ENCODE measurements at places on chromosomes 16 and 17.

DNA sequence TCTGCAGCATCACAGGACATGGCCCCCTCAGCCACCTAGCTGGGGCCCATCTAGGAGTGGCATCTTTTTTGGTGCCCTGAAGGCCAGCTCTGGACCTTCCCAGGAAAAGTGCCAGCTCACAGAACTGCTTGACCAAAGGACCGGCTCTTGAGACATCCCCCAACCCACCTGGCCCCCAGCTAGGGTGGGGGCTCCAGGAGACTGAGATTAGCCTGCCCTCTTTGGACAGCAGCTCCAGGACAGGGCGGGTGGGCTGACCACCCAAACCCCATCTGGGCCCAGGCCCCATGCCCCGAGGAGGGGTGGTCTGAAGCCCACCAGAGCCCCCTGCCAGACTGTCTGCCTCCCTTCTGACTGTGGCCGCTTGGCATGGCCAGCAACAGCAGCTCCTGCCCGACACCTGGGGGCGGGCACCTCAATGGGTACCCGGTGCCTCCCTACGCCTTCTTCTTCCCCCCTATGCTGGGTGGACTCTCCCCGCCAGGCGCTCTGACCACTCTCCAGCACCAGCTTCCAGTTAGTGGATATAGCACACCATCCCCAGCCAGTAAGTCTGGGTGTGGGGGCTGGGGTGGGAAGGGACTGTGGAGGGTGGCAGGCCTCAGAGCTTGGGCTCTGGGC is 22.0 kb downstream of the RARA start:
- DNase-seq = no peak

GRCh38 chr16:22358000-22358399 is 16.4 kb downstream of the CDR2 start:
- DNase-seq = no peak

DNA sequence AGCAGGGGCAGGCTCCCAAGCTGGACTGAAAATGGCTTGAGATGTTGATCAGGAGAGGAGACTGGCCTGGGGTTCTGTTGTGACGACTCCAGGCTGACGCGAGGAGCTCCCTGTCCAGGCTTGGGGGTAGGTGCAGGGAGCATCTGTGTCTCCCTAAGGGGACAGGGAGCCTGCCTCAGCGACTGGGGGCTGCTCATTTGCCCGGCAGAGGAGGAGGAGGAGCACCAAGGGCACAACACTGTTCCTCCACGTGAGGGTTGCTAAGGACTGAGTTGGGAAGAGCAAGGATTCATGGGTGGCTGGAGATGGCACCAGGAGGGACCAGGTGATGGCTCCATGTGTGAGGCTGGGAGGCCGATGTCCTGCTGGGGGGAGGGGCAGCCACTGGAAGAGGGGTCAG is 53.3 kb downstream of the USP22 start:
- DNase-seq = no peak

GRCh38 chr16:74770831-74771526 is 3.6 kb downstream of the FA2H start:
- no peak for DNase-seq

DNA sequence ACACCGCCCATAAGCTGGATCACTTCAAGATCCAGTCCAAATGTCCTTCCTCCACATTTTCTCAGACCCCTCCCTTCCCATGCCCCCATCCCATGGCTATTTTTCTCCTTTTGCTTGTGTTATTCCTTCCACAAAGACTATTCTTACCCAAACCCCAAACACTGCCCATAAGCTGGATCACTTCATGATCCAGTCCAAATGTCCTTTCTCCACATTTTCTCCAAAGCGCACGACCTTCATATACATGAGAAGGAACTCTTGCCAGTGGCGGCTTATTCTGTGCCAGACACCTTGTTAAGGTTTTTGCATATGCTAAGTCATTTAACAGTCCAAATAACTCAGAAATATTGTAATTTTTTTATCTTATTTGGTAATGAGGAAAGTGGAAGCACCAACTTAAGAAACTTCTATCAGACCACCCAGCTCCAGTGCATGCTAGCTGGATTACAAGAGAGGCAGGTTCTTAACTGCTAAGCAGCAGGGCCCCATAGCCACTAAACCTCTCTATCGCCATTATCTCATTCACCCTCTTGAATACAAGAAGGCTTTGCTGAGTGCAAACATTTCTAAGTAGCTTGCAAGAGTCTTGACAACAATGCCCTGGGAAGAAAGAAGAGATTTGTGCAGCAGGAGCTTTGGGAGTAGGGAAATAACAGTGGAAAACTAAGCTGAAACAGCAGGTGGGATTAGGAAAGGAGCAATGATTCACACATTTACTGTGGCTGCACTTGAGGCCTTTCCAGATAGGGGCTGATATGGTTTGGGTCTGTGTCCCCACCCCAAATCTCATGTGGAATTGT is 428.2 kb upstream of the MAF start:
- DNase-seq = no peak

DNA sequence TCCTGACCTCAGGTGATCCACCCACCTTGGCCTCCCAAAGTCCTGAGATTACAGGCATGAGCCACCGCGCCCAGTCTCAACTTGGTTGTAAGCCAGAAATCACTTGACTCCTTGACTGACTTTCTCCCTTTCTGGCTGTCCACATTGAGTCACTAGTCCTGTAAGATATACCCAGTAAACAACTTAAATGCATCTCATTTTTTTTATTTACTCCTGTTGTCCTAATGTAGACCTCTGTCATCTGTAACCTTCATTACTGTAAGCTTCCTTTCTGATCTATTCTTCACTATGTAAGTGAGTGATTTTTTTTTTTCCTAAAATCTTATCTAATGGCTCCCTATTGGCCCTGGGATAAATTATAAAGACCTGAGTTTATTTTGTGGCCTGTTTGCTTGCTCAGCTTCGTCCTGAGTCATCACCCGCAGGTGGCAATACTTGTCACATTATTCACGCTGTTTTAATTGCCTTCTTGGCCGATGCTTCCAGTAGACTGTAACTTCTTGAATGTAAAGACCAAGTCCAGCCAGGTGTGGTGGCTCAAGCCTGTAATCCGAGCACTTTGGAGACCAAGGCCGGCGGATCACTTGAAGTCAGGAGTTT is 41.0 kb downstream of the PAFAH1B1 start:
- DNase-seq = no peak

- peak; percentile 1 for DNase-seq
Observed at GRCh38 chr17:65495122-65496055, 66.1 kb downstream of the AXIN2 start.

- DNase-seq = no peak
Observed at GRCh38 chr17:82086941-82087906, 10.8 kb downstream of the FASN start.

DNA sequence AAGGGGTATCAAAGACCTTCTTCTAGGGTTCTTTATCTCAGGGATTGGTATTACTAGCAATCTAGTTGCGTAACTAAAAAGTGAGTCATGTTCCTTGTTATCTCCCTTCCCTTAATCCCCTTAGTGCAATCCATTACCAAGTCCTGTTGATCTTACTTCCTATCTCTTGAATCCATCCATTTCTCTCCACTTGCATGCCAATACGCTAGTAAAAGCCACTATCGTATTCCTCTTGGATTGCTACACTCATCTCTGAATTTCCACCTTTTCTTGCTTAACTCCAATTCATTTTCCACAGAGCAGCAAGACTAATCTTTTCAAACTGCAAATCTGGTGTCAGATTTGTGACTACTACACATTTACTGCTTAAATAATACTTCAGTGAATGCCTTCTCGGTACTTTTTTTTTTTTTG is 1.8 kb upstream of the ADAT1 start:
- DNase-seq = no peak

- no peak for DNase-seq
Observed at GRCh38 chr16:3056336-3057180, 8.9 kb upstream of the IL32 start.

DNA sequence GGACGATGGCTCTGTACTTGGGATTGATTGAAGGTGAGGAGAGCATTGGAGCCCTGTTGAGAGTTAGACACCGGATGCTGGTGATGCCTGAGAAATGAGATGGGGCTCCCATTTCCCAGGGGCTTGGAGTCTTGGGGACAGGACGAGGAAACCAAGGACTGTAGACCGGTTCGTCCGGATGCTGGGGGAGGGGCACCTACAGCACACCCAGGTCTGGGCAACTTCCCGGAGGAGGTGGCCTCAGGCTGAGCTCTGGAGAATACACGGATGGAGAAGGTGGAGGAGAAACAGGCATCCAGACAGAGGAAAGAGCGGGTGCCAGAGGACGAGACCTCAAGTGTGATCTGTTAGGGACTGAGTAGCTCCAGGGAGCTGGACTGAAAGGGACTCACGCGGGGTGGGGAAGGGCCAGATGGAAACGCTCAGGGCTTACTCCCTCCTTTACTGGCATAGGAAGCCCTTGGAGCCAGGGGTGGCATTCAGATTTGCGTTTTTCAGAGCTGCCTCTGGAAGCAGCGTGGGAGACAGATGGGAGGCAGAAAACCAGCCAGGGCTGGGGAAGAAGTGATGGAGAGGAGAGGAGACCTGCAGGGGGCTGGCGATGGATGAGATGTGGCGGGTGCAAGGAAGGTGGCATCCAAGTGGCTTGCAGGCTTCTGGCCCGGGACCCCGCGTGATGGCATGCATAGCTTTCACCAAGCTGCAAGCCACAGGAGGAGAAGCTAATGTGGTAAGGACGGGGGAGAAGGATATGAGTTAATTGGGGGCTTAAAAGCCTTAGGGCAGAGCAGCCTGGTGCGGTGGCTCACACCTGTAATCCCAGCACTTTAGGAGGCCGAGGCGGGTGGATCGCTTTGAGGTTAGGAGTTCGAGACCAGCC is 8.3 kb downstream of the C1QTNF1 start:
- DNase-seq = no peak

DNA sequence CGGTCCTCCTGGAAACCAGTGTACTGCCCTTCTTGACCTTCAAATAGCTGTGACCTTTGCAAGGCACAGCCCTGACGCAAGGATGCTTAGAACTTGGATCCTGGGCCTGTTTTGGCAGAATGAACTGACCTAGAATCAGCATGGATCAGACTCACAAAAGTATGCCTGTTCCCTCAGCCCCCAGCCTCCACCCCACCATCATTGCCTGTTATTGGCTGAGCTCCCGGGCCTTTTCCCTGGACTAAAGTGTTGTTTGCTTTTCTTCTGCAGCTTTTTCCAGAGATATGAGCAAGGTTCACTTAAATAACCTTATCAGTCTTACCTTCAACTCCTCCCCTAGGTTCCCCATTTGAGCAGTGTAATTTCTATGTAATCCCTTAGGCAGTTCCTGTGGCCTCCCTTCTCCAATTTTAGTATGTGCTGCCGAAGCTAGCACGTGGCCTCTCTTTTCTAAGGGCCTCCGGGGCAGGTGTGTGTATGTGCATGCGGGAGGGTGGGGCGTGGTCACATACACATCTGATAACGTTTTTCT is 347.4 kb downstream of the MAF start:
- DNase-seq = no peak

GRCh38 chr17:43983515-43984411 is 20.7 kb upstream of the NAGS start:
- DNase-seq = no peak

- no peak for DNase-seq
Observed at GRCh38 chr17:63305857-63306256, 140.2 kb downstream of the CYB561 start.

GRCh38 chr16:48912360-48912759 is 302.4 kb upstream of the N4BP1 start:
- DNase-seq = no peak

- no peak for DNase-seq
Observed at GRCh38 chr17:19485800-19486340, 47.8 kb upstream of the SLC47A1 start.

DNA sequence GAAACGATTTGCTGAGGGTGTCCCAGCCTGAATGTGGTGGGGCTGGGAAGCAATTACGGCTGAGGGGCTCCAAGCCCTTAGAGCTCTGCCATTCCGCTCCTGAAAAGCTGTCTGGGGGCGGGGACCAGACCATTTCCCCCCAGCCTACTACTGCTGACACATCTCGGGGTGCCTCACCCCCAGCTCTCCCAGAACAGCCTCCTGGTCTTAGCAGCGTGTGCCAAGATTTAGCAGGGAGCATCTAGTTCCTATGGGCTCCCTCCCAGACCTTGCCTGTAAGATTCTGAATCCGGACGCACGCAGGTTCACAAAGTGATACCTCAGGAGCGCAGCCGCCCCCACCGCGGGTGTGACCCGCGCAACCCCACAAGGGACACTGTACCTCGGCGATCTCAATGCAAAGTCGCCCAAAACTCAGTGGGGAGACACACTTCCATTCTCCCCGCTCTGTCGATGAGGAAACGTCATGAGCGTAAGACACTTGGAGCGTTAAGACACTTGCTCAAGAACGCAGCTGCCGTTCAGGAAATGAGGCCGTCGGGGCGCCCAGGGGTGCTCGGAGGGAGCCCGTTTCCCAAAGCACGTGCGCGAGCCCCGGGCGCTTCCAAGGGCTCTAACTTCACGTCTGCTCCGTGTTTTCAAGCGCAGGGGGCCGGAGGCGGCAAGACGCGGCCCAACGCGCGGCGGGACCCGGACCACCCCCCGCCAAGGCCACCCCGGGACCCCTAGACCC is 629 bp downstream of the GEMIN4 start:
- peak; percentile 34 for DNase-seq

- DNase-seq = no peak
Observed at GRCh38 chr16:50884066-50884860, 142.4 kb downstream of the CYLD start.

DNA sequence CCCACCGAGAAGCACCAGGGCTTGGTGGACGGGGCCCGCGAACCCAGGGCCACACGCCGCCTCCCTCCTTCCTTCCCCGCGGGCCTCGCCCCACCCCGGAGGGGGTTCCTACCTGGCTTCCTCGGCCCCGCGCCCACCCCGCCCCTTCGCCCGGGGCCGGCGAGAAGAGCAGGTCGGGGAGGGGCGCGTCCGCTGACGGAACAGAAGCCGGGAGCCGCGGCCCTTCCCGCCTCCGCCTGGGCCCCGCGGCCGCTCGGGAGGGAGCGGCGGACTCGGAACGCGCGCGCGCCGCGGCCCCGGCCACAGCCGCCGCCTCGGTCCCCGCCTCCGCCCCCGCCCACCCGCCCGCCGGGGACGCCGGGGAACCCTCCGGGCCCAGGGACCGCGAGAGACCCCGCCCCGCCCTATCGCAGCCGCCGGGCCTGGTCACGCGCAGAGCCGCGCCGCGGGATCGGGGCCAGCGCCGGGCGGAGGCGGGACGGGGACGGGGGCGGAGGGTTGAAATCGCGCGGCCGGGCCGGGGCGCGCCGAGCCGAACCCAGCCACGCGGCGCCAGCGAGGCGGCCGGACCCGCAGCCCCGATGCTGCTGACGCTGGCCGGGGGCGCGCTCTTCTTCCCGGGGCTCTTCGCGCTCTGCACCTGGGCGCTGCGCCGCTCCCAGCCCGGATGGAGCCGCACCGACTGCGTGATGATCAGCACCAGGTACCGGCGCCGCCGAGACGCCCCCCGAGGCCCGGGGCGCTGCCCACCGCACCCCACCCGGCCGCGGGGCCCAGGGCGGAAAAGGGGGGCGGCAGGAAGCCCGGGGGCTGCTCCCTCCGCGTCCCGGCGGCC is at the start of gene TLCD3A:
TSS of gene TLCD3A (plus strand) at position 530 of the 835 bp plus-strand sequence. CDS start at position 582, 52 bp downstream.
- DNase-seq = no peak

DNA sequence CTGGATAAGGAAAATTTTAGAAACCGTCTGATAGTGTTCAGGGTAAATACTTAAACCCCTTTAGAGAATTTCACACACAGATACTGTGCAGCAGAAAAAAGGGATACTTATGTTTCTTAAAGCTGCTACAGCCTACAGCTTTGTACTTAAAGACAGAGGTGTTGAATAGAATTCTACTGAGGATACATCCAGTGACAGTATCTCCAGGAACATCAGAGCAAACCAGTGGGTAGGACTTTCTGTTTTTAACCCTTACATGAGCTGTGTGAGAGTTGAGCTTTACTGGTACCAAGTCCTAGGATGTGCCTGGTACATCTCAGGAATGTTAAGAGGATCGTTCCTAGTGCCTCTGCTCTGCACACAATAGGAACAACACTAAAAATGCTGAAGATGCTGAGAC is 191.5 kb downstream of the FTO start:
- DNase-seq = no peak
